ENCODE measurements at places on chromosomes 5 and 9.

- DNase-seq: no peak
These were observed 291.2 kb downstream of the AOPEP start for GRCh38 chr9:95017661-95018060.

DNA sequence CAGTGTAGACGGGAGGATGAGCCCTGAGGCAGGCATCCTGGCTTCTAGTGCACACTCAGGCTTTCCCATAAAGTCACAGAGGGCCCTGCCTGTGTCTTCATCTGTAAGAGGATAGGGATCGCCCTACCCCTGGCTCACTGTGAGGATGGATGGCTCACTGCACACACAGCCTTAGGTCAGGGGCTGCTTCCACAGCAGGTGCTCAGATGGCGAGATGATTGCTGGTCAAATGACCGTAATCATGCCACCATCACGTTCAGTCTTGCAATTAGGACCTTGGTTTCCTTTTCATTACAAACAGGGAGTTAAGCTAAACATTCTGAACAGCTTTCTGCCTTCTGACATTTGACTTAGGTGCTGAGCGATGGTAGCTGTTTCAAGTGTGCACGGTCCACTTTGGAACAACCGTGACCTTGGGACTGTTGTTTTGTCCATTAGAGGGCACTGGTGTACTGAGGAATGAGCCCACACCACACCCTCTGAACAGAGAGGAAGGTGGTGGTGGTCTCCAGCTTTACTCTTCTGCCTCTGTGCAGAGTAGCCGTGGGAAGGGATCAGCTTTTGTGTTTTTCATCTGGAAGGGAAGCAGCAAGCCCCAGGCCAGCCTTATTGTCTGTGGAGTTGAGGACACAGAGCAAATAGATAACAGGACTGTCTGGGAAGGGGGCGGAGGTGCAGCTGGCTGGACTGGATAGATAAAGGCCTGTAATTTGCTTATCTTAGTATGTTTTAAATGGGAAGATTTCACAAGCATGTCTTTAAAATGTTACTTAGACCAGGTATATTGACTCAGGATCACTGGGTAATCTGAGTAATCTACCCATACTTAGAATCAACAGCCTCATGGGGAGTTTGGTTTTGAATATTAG, 183.1 kb downstream of the TRIO start:
- DNase-seq: peak; percentile 41

- peak; percentile 86 for DNase-seq
These were observed 77.5 kb downstream of the RXRA start for GRCh38 chr9:134403682-134404301.

GRCh38 chr5:170769898-170770416, 13.6 kb upstream of the GABRP start:
- DNase-seq: no peak

DNA sequence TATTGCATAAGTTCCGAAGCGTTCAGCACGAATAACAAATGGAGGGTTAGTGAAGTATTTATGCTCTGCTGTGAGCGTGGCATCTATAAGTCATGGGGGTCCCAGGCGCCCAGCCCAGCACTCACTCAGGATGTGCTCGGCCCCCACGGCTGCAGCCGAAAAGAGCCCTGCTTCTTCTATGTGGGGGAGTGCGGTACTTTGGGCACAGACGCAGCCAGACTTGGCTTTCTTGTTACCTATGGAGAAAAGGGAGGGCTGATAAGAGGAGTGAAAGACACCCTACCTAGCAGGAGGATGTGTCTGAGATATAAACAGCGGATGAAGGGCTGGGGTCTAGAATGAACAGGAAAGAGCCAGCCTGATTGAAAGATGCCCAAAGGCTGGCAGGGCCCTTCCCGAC, 51.4 kb downstream of the MRPL36 start:
- no peak for DNase-seq

GRCh38 chr5:127324756-127325155, 34.2 kb downstream of the MEGF10 start:
- DNase-seq: no peak

GRCh38 chr5:176712546-176713304, 65.4 kb downstream of the TSPAN17 start:
- no peak for DNase-seq

DNA sequence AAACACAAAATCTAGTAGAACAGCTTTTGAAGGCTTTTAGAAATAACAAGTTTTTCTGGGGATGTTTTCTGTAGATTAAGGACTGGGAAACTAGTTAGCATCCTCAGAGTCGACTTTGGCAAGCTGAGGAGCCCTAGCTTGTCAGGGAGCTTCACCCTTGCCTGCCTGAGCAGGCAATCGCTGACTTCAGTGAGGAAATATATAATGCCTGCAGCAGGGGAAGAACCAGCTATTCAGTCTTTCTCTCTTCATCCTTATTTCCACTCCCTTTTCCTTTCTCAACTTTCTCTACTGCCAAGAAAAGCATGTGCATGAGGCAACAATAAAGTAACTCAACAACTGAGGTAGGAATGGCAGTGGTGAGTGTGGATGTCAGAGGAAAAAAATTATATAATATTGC, 54.7 kb downstream of the PLK2 start:
- no peak for DNase-seq

GRCh38 chr9:70147196-70147595, 103.5 kb downstream of the MAMDC2 start:
- DNase-seq: no peak

DNA sequence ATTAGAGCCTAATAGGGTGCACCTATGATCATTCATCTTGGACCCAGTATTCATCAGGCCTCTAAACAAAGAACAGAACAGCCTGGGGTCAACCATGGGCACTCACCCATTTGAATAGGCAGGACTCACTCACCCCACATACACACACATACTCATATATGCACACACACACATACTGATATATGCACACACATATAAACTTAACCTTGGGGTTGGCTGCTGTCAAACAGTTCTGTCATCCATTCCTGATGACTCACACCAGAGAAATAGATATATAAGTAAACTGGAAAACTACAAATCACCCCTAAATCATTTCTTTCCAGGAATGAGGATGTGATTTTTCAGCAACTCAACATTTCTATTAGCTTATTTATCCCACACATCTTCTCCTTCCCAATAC, 51.3 kb downstream of the ARL15 start:
- DNase-seq: no peak

GRCh38 chr5:160451281-160451680, 29.6 kb downstream of the PTTG1 start:
- DNase-seq: no peak

GRCh38 chr9:123929177-123929869, 603 bp downstream of the DENND1A start:
- peak; percentile 49 for DNase-seq

DNA sequence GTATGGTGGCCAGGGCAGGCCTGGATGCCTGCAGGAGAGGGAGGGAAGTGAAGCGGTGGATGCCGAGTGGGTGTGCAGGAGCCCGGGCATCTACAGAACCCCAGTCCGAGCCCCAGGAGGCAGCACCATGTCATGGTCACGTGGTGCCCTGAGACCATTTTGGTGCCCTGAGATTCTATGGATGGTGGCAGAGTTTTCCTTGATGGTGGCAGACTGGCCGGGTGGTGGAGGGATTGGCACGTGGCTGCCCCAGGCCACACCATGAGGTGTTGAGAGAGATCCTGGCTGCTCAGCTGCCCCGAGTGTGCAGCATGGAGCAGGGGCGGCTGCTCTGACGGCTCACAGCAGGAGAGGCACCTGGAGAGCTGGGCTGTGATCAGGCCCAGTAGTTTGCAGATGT, 52.3 kb downstream of the SYK start:
- no peak for DNase-seq

- DNase-seq: no peak
These were observed 211.8 kb upstream of the C9orf72 start for GRCh38 chr9:27784847-27785713.

- no peak for DNase-seq
These were observed 13.1 kb downstream of the PALM2AKAP2 start for GRCh38 chr9:109792951-109793546.

- no peak for DNase-seq
These were observed 280.6 kb upstream of the PIK3R1 start for GRCh38 chr5:67934976-67935375.

DNA sequence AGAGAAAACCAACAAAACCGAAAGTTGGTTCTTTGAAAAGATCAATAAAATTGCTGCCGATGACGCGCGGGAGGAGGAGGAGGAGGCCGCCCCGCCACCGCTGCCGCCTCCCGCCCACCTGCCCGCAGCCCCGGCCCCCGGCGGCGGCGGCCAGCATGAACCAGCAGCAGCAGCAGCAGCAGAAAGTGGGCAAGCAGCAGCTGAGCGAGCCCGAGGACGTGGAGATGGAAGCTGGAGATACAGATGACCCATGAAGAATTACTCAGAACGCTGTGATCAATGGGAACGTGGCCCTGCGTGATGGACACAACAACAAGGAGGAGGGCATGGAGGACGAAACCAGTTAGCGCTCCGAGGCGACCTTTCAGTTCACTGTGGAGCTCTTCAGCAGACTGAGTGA, 53.9 kb upstream of the EFNA5 start:
- no peak for DNase-seq

GRCh38 chr5:156893517-156893916, 43.4 kb downstream of the PPP1R2B start:
- DNase-seq: no peak

GRCh38 chr5:60387051-60387440, 312.9 kb downstream of the DEPDC1B start:
- DNase-seq: no peak

DNA sequence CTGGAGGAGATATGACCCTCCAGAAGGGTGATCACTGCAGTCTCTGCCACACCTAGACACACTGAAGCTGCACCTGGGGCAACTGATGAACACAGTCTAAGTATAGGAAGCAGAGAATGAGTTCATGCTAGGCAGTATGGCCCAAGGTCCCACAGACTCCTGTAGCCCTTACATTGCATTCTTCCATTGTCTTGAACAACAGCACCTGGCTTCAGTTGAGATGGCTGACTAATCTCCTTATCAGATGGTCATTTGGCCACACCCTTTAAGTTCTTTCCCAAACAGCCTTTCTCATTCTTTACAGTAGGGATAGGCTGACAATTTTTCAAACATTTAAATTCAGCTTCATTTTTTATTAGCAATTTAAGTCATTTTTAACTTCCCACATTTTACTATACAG, 23.1 kb downstream of the CENPK start:
- no peak for DNase-seq

DNA sequence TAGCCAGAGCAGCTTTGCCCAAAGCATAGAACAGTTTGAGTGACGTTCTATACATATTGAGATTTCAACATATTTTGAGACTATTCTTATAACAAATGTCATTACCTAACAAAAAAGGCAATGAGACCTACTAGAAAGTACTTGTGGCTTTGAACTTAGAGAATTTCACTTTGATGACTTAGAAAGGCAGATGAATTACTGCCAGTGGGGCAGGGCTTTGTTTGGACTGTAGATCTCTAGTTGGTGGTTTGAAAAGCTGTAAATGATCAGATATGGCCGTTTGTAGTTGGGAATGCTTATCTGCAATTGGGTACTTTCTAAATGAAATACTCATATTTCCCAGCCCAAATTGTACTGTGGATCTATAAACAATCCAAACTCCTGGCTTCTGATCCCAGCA, 28.1 kb downstream of the SOX30 start:
- DNase-seq: no peak

DNA sequence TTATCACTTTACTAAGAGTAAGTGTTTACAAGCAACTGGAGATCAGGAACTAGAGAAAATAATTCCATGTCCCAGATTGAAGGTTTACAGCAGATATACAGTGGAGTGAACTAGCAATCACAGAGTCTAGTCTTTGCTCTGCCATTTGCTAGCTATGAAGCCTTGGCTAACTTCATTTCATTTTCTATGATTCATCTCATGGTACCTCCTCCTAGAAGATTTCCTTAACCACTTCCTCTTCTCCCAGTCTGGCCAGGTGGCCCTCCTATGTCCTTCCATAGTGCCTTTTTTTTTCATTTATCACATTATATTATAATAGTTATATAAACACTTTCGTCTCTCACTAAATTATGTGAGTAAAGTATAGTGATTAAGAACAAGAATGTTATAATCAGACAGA, 52.1 kb downstream of the GRIA1 start:
- no peak for DNase-seq

- DNase-seq: peak; percentile 77
These were observed 293.5 kb downstream of the ASTN2 start for GRCh38 chr9:117121316-117121715.

- DNase-seq: no peak
These were observed 133.3 kb downstream of the PCSK5 start for GRCh38 chr9:76023715-76024195.

GRCh38 chr5:122844136-122844909, 1.1 kb upstream of the SNX24 start:
- DNase-seq: peak; percentile 4

GRCh38 chr9:128892221-128892921, 10.4 kb downstream of the LRRC8A start:
- peak; percentile 44 for DNase-seq

DNA sequence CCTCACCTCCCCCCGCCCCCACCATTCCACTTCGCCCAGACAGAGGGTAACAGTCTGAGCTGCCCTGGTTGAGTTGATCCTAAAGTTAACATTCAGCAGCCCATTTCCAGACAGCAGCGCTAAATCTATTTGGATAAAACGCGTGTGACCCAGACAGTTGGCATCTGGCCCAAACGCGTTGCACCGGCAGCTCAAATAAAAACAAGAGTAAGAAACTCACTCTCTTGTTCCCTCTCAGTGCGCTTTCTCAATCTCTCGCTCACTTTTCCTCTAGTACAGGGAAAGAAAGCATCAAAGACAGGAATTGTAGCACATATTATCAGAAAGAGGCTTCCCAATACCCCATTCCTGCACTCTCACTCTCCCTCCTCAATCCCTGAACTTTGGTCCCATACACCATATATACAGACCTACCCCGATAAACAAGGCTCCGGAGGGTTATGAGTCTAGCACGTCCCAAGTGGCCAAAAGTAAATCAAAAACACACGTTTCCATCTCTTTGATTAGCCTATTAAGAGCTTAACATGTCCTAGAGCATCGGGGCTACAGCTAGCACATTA, 1.3 kb downstream of the ADAMTS6 start:
- peak; percentile 22 for DNase-seq

DNA sequence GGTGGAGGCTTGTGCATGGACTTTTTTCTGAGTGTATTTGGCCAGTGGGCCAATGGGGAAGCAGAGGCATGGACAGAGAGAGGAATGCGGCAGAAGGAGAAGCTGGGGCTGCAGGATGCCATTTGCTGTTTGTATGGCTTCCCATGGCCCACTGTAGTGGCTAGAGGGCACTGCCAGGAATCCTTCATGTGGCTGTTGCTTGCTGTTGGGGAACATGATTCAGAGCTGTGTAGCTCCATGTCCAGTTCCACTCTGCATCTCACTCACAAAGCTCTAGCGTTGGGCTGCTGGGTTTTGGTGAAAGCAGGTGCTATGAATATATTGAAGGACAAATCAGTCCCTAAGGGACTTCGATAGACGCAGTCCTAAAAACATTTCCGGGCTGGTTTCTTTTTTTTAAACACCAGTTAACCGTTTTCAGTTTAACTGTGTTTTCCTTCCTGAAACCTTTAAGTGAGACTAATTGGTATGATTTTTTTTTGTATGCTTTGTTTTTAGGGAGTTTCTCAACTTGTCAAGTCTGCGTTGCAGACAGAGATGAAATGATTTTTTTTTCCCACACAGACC, 51.3 kb downstream of the SLC22A5 start:
- DNase-seq: no peak
